ENCODE measurements at places on chromosomes 1 and 21. TPM values are rescaled to one million over a fixed set of nuclear protein-coding genes. Genes with fewer than 3 reads are reported as not detected.

GRCh38 chr1:59750328-59751003, 64.3 kb upstream of the HOOK1 start:
- DNase-seq = no peak

- no peak for DNase-seq
Measured at GRCh38 chr1:113999799-114000198, 20.5 kb downstream of the OLFML3 start.

The BMP8B gene
- 0.27 TPM for total RNA-seq

- DNase-seq = no peak
Measured at GRCh38 chr1:43305461-43305860, 4.7 kb downstream of the TIE1 start.

DNA sequence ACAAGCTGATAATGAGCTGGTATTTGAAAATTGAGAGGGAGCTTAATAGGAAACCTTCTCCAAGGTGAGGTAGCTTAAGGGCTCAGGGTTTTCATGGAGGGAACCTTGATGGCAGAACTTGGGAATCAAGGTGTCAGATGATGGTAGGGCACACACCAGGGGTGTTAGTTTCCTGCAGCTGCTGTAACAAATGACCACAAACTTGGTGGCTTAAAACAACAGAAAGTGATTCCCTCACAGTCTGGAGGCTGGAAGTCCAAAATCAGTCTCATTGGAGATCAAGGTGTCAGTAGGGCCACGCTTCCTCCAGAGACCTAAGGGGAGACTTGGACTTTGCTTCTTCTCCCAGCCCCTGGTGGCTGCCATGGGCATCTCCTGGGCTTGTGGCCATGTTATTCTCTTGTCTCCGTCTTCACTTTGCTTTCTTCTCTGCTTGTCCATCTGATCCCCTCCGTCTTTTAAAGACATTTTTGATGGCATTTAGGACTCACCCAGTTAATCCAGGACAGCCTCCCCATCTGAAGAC, 45.5 kb downstream of the HUNK start:
- DNase-seq = no peak

The LCE1E gene
- not detected for total RNA-seq
